ENCODE measurements at places on chromosomes 3 and 15. TPM values are rescaled to one million over a fixed set of nuclear protein-coding genes. Genes with fewer than 3 reads are reported as not detected.

GRCh38 chr3:143465666-143466065 is 346.1 kb downstream of the CHST2 start:
- no peak for DNase-seq

GPR171 gene
- total RNA-seq, result not detected

DNA sequence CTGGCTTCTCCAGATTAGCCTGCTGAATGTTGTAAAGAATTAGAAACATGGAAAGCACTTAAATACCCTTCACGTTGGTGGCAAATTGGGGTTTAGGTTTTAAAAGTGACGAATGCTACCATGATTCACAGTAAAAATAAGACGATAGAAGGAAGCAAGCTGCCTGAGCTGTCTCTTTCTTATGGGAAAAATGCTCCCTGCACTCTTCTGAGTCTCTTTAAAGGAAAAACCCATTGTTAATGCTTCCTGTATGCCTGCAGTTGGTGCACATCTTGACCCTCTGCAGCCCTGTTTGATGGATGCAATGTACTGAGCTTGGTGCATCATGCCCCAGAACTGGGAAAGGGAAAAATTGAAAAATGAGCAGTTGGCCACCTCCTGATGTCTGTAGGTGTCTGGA is 258.6 kb upstream of the RASGRP1 start:
- no peak for DNase-seq

DNA sequence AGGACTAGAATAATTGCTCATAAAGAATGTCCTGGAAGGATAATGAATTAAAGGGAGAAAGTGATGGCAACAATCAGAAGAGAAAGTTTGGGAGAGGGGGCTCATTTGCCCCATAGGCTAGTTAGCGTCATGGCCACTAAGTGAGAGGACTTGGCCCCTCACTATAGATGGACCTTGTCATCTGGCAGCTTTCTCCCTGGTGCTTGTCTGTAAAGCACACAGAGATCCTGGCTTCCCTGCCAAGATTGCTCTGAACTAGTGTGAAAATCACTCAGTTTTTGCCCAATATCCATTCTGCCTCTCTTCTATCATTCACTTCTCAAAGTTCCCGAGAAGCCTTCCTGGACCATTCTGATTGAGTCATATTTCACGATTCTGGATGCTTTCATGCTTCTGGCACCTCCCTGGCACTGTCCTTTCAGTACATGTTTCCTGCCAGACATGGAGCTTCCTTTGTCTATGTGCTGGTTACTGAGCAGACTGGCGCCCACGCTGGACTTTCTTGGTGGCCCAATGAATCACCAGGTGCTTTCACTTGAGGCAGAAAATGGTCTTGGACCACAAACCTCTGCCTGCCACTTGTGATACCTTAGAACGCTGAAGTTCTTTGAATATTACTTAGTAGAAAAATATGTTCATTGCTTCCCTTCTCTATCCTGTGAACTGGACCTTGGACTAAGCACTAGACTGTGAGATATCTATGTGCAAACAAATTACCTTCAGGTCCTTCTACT is 709.6 kb upstream of the CFAP20DC start:
- DNase-seq, result no peak

DNA sequence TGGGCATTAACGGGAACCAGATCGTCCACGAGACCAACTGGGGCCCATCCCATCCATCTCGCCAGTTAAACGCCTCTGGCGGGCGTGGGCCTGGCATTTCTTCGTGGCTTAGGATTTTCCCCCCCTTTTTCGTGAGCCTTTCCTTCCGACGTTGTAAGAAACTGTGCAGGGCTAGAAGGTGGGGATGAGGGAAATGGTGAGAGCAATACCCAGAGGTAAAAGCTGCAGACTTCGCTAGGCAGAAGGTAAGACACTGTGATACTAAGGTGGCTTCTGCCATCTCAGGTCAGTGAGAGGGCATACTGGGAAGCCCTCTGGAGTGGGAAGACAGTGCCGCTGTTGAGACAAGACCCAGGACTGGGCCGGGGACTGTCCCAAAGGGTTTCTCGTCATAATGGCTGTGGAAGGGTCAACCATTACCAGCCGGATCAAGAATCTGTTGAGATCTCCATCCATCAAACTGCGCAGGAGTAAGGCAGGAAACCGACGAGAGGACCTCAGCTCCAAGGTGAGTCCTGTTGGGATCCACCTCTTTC is 666 bp downstream of the MAPKBP1 start:
- DNase-seq, result no peak

- DNase-seq, result no peak
Measured at GRCh38 chr3:144921710-144922109, 950.1 kb downstream of the DIPK2A start.

- DNase-seq, result no peak
Measured at GRCh38 chr3:130509008-130509407, 8.0 kb upstream of the COL6A6 start.

GRCh38 chr15:69289342-69290146 is 9.2 kb upstream of the PAQR5 start:
- DNase-seq, result no peak

DNA sequence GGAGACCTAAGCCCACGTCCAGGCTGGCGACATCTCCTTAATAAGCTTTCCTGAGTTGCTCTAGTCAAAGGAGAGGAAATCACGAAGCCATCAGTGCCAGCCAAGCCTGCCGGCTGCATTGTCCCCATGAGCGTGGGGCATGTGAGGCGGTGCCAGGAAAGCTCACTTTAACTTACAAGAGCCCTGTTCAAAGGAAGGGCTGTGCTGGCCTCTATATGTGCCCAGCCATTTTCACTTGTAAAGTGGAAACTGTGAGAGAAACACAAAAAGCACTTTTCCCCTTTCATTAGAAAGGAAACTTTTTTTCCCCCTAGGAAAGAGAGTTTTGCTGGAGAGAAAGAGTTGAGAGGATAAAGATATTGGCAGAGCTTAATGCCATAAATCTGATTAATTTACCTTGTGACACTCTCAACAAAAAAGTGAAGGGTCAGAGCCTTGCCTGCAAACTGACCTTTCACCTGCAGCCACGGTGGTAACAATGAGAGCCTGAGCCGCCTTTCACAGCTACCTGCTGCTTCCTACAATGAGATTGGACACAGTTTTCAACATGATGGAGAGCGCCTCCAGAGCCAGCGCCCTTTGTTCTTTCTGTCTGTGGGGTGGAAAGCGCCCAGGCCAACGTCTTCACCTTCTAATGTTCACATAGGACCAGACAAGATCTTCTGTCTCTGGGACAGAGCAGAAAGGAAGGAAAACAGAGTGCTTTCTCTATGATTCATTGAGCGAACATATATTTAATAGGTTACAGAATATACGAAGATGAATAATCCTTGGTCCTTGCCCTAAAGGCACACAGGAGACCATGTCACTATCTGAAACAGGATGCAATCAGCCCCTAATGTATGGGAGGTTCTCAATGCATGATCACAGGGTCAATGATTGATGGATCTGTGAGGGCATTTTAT is 233.1 kb upstream of the HES1 start:
- DNase-seq, result no peak

GRCh38 chr3:150414959-150415358 is 6.9 kb downstream of the TSC22D2 start:
- DNase-seq, result no peak

- DNase-seq, result peak; percentile 51
Measured at GRCh38 chr3:34106879-34107278, 308.4 kb downstream of the PDCD6IP start.
